AG20443 (cell line): ENCODE measurements at places on chromosomes 4 and X.

DNA sequence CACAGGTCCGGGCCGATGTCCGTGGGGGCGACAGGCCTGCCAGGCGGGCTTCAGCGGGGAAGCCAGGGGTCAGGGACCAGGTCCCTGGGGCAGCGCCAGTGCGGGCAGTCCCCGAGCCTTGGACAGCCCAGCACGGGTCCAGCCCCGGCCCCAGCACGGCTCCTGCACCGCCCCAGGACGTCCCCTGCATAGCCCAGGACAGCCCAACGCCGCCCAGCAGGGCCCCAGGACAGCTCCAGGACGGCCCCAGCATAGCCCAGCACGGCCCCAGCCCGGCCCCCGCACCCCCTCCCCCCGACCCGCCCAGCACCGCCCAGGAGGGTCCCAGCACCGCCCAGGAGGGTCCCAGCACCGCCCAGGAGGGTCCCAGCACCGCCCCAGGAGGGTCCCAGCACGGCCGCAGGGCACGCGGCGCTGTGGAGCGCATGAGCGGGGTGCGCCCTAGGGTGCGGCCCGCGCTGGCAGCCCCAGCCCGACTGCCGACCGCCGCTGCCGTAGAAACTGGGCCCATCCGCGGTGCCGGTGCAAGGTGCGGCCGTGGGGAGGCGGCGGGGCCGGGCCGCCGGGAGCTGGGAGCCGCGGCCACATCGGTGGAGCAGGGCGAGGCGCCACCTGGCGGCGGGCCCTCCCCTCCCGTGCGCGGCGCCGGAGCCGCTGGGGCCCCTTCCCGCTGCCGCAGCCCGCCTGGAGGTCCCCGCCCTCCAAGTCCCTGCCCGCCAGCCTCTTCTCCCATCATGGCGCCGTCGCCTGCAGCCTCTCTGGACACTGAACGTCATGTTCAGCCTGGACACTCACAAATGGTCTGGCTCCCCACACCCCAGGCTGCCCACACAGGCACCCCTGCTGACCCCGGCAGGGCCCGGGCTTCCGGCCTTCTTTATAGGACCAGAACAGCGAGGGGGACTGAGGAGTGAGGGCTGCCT, 106.8 kb upstream of the NKX1-1 start:
- peak; percentile 80 for DNase-seq

DNA sequence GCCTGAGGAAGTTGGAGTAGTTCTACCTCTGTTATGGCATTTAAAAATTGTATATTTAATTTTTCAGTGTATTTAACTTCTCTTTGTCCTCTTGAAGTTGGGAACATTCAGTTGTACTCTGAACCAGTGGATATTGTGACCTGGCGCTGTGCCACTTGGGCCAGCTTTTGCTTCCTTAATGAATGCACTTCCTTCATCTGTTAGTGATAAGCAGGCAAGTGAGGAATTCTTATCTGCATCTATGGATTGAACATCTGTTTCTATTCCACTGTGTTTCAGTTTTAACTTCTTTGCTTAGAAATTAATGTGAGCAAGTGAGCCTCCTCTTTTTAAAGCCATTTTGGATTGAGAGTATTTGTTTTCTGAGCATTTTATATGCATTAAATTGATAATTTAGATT, 128.3 kb downstream of the UCHL1 start:
- DNase-seq, result no peak

DNA sequence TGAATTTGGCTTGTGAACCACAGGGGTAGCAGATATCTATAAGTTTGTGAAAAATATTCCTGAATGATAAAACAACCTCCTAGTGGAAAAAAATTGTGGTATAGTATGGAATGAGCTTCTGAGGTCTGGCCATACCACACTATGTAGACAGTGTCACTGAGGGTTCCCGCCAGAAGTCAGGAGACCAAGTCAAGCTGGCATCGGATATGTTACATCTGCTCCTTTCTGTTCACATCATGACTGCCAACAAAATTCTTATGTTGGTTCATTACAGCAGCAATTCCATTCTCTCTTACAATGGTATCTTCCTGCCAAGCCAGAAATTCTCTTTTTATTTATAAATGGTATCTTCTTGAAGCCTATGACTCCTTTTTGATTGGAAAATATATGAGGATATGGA, 273.0 kb downstream of the PPP3CA start:
- no peak for DNase-seq

GRCh38 chr4:80271801-80272200, 5.3 kb downstream of the FGF5 start:
- DNase-seq, result no peak

- no peak for DNase-seq
Measured at GRCh38 chr4:120005076-120005475, 61.6 kb downstream of the MAD2L1 start.

DNA sequence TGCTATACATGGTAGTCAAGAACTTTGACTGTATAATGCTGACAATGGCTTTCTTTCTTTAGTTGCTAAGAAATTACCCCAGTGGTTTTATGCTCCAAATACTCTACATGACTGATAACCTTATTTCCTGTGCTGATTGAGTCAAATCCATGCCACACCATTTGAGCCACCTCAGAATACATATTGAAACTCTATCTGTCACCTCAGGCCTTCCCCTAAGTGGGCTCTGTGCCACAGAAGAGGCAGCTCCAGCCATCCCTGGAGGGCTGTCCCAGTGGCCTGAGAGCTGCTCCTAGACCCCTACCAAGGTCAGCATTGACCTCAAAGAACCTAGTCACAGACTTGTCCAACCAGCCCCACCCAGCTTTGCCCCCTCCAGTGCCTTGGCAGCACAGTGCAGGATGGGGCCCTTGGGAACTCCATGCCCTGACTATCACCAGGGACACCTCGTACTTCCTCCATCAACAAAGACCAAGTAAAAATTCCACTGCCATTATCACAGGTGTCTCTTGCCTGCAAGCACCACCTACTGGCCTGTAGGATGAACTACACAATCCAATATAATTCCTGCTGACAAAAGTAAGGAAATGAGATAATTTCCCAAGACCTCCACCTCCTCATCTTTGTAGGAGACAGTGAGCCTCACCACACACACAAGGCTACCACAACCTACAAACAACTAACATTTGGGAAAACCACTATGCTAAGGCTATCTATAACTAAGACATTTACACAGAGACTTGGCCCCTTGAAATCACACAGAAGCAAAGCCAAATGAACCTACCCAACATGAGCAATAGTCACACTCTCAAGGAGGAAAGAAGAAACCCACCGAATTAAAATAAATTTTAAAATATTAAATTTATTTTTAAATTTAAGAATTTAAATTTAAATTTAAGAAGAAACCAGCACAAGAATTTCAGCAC, 239.9 kb downstream of the NKX6-1 start:
- DNase-seq, result peak; percentile 13

DNA sequence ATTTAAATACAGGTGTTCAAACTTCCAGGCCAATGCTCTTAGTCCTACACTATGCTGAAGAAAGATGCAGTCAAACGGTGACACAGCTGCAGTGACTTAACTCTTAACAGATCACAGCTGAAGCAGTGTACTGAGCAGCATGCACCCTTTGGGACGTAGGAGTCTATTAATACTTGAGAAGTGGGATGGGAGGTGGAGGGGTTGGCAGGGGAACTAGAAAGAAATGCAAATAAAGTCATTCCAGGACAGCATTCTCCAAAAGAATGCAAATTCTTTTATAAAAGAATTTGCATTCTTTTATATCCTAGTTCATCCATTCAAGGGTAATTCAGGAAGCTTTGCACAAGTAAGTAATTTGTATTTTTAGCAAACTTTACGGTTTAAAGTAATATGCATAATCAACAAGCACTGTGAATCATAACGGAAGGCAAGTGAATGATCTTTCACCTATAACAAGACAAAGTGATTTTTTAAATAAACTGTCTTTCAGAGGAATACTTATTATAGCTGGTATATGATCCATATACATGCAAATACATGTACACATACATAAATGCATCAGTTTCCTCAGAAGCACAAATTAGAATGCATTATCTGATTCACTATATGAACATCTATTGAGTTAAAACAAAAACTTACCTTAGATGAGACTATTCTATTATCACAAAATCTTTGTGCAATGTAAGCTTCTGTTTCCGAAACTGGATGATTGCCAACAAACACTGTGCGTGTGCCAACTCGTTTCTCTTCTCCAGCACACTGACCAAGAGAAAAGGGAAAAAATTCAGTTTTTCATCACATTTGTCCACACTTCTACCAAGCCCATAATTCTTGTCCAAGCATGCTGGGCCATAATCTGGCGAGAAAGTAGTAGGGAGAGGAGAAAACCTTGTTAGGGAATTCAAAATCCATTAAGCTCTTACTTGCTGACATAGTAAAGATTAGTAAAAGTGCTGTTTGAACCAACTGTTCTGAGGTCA, 106.5 kb downstream of the ATP11C start:
- peak; percentile 57 for DNase-seq

DNA sequence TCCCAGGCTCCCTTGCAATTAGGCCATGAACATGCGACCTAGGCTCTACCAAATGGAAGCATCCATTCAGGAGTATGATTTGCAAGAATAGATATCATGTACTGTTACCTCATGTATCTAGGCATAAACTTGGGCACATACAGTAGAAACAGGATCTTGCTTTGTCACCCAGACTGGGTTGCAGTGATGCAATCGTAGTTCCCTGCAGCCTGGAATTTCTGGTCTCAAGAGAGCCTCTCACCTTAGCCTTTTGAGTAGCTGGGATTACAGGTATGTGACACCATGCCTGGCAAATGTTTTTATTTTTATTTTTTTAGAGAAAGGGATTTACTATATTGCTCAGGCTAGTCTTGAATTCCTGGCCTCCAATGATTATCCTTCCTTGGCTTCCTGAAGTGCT, 994.2 kb downstream of the ADGRL3 start:
- DNase-seq, result no peak

DNA sequence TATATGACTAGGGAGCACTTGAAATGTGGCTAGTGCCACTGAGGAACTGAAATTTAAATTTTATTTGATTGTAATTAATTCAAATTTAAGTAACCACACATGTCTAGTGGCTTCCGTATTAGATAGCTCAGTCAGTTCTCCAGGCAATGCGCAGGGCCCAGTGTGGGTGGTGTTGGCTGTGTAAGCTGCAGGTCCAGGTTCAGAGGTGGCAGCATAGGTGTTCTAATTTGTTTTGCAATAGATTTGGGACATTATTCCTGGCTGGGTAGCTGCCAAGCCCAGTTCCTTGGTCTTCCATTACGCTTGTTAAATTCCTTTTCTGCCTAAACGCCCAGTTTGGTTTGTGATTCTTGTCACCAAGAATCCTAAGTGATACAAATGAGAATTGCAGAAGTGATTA, 79.5 kb downstream of the FAM184B start:
- DNase-seq, result no peak

- DNase-seq, result no peak
Measured at GRCh38 chr4:122847931-122848330, 21.3 kb downstream of the FGF2 start.

DNA sequence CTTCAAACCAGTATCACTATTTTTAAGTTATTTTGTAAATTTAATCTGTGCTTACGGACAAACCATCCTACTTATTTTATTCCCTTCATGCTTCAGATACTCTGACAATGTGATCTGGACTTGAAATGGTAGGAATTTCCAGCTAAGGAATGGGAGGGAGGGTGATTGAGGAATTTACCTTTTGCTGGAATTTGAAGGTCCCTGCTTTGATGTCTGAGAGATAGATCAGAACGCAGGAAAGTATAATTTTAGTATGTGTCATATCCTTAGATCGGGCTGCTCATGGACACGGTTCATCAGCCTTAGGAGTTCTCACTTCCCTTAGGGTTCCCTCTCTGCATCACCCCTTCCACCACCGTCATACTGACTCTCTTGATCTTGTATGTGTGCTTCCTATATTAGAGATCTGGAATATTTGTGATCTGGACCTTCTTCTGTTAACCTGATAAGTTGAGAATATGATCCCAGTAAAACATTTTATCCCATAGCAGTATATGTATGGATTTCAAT, 16.8 kb downstream of the OCRL start:
- no peak for DNase-seq

DNA sequence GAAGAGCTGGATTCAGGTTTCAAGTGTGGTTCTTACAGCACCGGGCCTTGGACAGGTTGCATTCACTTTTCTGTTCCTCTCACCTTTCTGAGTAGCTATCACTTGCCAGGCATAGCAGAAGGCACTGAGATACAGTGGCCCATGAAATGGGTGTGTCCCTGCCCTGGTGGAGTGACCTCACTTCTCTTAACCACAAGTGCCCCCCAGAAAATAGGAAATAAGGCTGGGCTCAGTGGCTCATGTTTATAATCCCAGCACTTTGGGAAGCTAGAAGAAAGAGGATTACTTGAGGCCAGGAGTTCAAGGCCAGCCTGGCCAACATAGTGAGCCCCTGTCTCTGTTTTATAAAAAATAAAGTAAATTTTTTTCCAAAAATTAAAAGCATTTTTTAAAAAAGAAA, 101.7 kb upstream of the KIT start:
- DNase-seq, result no peak

- DNase-seq, result peak; percentile 30
Measured at GRCh38 chrX:130082244-130083106, 27.8 kb downstream of the ELF4 start.

DNA sequence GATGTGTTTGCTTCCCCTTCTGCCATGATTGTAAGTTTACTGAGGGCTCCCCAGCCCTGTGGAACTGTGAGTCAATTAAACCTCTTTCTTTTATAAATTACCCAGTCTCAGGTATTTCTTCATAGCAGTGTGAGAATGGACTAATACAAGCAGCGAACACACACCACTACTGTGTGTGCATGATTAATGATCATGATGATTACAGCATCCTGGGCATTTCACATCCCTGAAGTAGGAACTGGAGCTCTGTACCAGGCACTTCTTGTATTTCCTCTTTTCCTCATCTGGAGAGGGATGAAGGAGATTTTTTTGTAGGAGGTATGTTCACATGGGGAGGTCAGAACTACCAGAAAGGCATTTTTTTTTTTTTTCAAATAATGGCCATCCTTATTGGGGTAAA, 60.8 kb downstream of the PPM1K start:
- no peak for DNase-seq

- DNase-seq, result no peak
Measured at GRCh38 chrX:150239946-150240642, 123.0 kb upstream of the MAMLD1 start.

DNA sequence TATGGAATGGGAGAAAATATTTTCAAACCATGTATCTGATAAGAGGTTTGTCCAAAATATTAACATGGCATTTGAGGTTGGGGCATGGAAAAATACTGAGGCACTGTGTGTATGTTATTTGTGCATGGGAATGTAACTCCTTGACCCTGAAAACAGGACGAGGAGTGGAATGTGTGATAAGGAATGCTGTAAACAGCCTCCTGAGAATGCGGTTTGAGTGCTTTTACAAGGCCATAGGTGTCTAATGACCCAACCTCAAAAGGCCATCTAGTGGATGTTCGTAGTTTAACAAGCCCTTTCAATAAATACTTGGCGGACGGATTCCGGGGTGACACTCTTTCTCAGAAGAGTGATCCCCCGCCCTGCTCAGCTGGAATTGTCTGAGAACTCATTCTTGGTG, 162.9 kb upstream of the USP9X start:
- DNase-seq, result peak; percentile 20

DNA sequence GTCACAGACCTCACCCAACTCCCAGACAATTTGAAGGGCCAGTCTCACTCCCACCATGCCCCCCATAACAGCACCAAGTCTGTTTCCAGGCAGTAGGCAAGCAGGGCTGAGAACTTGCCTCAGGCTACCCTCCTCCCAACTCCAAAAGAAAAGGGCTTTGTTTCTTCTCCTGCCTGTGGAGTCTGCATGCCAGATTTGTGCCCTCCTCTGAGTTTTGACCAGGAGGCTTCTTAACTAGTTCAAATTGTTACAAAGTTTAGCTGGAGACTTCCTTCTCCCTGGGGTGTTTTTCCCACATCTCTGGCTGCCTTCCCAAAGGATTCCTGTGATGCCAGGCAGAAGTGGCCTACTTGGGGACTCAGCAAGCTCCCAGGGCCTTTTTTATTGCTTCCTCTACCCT, 29.6 kb downstream of the PBDC1 start:
- DNase-seq, result no peak
